NCI-H2171 treated with DMSO at 0.1 percent for 48 hours (cell line): ENCODE measurements at places on chromosomes 5 and 9.

- peak; percentile 19 for DNase-seq
Observed at GRCh38 chr5:140351609-140352334, 5.4 kb upstream of the HBEGF start.

DNA sequence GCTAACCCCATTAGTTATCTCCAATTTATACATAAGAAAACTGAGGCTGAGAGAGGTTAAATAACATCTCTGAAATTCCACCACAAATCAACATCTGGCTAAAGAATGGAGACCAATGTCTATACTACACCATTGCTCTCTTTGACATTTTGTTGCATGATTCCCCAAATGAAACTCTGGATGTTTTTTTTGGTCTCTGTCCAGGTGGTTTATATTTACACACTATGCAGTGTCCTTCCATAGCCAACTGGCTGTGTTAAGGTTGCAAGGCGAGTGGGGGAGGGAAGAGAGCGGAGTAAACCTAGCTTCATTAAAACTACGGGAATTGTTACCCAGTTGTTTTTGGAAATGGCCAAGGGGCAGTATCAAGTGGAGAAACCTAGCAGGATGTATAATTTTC is 67.2 kb downstream of the KIF4B start:
- DNase-seq: no peak

- DNase-seq: no peak
Observed at GRCh38 chr9:3600672-3601071, 74.9 kb upstream of the RFX3 start.

GRCh38 chr9:69397384-69398214 is 72.6 kb downstream of the ENTREP1 start:
- DNase-seq: peak; percentile 84

DNA sequence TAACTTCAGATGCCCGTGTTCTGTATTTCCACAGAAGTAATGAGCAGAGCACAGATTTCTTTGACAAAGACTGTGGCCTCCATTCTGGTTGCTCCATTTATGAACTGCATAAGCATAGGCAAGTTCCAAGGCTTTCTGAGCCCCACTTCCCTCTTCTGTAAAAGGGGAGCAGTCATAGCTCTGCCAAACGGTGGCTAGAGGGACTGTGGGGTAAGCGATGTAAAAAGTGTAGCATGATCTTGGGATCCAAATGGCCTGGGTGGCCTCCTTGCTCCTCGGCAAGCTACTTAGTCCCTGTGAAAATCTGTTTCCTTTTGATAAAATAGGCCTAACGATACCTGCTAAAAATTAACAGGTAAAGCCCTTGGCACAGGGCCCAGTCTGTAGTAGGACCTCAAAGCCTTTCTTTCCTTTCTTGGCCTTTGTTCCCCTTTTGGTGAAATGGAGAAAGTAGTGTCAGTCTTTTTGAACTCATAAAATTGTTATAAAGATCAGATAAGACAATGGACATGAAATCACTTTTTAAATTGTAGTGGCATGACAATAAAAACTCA is 646.6 kb downstream of the ACTL7B start:
- no peak for DNase-seq

DNA sequence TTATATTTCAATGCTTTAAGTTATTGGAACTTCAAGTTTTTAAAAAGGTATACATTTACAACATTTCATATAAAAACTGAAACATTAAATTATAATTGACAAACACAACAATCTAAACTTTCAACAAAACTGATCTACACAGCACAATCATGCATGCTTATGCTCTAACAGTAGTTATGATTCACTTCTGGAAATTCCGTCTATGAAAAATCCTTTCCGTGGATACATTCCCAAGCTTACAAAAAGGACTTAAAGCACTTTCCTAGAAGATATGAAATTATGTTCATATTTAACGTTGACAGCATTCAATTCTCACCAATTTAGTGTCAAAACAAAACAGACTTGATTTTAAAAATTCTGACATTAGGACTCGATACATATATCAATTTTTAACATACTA is 3.7 kb downstream of the HNRNPH1 start:
- no peak for DNase-seq

GRCh38 chr5:124927735-124928134 is 181.3 kb upstream of the ZNF608 start:
- DNase-seq: no peak

DNA sequence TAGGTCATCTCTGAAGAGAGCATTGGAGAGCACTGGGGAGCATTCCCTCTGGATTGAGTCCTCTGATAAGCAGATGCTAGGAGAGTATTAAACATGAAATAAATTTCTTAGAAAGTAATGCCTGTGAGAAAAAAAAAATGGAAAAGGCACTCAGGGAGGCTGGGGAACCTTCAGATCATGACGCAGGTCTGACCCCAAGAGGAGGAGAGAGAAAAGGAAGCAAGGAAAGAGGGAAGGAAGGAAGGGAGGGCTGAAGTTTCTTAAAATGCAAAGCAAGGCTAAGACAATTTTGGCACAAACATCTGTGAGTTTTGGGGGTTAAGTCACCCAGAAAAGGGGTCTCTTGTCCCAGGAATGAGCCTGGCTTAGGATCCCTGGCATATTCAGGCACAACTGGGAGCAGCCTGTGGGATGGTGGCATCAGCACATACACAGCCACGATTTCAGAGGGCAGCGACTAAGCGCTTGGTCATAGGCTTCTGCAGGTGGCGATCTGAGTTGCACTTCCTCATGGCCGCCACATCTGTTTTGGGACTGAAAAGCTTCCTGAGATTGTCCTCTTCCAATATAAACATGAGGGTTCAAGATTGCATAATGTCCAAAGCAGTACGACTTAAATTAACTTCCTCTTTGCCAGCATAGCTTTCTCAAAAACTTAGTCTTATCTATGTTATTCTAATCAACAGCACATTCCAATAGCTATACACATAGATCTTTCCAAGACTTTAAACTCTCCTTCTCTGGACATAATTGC is 692.7 kb downstream of the DNAH5 start:
- no peak for DNase-seq

GRCh38 chr9:69471433-69471832 is 146.4 kb downstream of the ENTREP1 start:
- no peak for DNase-seq

GRCh38 chr5:149940077-149940574 is 4.5 kb downstream of the PDE6A start:
- DNase-seq: no peak

DNA sequence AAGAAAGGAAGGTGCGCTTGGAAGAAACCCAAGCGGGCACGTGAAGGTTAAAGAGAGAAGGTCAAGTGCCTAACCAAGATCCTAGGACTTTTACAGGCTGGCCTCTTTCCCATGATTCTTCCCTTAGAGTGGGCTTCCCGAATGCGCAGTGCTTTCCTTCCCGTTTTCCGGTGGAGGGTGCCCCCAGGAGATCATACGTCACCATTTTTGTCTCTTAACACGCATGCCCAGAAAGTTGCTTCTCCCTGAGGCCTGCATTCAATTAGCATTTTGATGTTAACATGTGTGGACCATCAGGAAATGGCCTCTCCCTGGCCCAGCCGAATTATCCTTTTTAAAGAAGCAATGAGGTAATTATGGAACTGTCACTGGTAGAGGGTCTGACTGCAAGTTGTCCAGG is 1.9 kb upstream of the RUSC2 start:
- no peak for DNase-seq

DNA sequence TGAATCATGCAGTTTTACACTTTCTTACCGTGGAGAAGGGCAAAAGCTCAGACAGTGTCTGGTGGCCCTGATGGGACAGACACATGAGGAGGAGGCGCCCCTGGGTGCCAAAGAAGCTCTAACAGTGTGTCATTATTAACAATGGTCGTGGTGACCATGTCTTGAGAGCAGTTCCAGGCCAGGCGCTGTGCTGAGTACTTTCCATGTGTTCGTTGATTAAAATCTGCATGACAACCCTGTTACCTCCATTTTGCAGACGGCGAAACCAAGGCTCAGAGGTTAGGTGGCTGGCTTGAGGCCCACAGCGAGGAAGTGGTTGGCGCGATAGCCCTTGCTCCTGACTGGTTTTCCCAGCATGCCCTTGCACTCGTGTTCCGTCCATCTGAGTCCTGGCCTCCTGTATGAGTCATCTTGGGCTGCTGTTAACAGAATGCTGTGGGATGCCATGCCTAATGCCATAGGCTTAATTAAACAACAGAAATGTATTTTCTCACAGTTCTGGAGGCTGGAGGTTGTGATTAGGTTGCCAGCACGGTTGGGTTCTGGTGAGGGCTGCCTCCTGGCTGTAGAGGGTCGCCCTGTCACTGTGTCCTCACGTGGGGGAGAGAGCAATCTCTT is 92.0 kb downstream of the AMBP start:
- no peak for DNase-seq
